Progenitor cell of endocrine pancreas (in vitro differentiated cells): ENCODE measurements at places on chromosomes 11 and 22. TPM values are rescaled to one million over a fixed set of nuclear protein-coding genes. Genes with fewer than 3 reads are reported as not detected.

The NEFH gene
- total RNA-seq: 0.69 and 0.80 TPM in 2 replicates

DNA sequence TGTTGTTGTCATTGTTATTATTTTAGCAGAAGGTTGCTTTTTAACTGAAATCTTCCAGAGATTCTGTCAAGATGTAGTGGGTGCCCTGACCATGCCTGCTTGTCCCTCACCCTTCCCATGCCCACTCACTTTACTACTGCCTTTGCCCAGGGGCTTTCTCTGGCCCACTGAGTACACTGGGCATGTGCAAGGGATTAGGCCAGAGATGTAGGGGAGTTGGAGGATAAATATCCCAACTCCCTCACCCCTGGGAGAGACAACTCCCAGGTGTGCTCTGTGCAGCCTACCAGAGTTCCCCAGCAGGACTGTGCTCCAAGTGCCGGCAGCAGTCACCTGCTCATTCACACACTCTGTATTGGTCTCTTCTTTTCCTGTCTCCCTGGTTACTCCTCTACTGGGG, 559.1 kb downstream of the MIAT start:
- DNase-seq: no peak

The MUC6 gene
- total RNA-seq: 1.6 and 1.9 TPM in 2 replicates

DNA sequence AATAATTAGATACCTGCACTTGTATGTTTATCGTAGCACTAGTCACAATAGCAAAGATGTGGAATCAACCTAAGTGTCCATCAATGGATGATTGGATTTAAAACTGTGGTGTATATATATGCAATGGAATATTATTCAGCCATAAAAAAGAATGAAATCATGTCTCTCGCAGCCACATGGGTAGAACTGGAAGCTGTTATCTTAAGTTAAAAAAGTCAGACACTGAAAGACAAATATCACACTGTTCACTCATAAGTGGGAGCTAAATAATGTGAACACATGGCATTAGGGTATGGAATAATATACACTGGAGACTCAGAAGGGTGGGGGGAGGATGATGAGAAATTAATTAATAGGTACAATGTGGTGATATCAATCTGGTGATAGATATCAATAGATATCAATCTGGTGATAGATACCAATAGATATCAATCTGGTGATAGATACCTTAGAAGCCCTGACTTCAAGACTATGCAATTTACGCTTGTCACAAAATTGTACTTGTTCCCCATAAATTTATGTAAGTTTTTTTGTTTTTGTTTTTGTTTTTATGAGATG, 2.0 kb downstream of the LMO2 start:
- DNase-seq: no peak

The GNG3 gene
- 1.8 and 2.0 TPM in 2 replicates for total RNA-seq

The GRIA4 gene
- total RNA-seq: 1.3 and 1.8 TPM in 2 replicates

The KCNE3 gene
- total RNA-seq: 1.0 and 1.9 TPM in 2 replicates

The HPX gene
- total RNA-seq: 2.5 and 6.1 TPM in 2 replicates

DNA sequence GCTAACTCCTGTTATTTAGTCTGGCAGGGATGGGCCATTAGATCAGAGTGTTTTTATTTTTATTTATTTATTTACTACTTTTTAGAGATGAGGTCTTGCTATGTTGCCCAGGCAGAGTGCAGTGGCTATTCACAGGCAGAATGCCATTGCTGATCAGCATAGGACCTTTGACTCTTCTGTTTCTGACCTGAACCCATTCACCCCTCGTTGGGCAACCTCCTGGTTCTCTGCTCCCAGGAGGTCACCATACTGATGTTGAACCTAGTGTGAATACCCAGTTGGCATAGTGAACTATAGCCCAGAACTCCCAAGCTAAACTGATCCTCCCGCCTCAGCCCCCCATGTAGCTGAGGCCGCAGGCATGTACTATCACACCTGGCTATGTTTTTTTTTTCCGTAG, 16.5 kb upstream of the CECR2 start:
- no peak for DNase-seq

- DNase-seq: no peak
Measured at GRCh38 chr22:40477683-40478337, 107.4 kb downstream of the SGSM3 start.

DNA sequence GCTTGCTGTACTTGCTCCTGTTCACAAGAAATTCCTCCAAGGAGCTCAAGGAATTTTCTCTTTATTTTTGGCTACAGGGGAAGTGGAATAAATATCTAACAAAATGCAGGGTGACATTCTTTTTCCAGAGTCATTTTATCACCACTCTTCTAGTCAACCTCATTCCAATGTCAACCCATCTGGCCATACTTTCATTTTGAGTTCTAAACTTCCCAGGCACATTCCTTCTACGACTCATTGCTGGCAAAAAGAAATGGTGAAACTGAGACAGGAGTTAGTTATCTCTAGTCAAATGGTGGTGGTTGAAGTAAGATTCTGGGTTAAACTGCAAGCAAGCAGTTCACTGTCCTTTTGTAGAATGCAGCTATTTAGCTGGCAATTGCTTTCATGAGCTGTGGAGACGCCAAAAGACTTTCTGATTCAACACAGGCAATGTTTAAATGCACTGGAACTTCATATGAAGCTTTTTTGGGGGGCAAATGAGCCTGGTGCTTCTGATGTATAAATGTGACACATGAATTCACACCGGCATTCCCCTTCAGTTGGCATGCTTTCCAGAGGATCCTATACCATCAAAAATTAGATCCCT, 304.6 kb downstream of the CADM1 start:
- DNase-seq: no peak

DNA sequence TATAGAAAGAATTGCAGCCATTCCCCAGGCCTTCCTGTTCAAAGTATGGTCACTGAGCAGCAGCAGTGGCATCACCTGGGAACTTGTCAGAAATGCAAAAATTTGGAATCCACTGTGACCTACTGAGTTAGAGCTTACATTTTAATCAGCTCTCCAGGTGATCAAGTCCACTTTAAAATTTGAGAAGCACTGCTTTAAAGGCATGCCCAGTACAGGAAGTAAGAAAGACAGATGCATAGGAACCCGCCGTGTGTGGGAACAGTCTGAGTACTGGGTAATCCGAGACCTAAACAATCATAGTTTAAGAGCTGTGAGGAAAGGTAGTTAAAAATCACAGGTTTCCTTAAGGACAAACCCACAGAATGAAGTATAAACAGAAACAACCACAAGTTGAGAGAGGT, 462.4 kb downstream of the RAB38 start:
- no peak for DNase-seq

The SAAL1 gene
- total RNA-seq: 28.3 and 28.5 TPM in 2 replicates

GRCh38 chr11:25065746-25066145, 568.9 kb downstream of the LUZP2 start:
- no peak for DNase-seq
